ENCODE measurements at places on chromosomes 2 and 18.

DNA sequence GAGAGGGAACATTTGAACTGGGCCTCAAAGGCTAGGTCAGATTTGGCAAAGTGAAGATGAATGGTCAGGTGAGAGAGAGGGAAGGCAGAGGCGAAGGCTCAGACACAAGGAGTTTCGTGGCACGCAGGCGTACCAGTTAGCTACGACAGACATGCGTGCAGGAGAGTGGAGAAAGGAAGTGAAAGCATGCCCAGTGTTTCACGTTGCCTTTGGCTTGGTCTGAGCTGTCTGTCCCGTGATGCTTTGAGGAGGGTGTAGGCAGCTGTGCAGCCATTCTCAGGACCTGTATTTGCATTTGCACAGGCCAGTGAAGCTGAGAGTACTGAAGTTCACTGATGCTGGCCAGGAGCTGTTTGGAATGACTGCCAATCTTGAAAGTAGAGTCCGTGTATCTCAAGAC is 69.5 kb downstream of the HNRNPLL start:
- DNase-seq = no peak

GRCh38 chr2:225122007-225122406 is 79.7 kb upstream of the DOCK10 start:
- DNase-seq = no peak

GRCh38 chr2:140491876-140492275 is 1638.9 kb downstream of the LRP1B start:
- no peak for DNase-seq

DNA sequence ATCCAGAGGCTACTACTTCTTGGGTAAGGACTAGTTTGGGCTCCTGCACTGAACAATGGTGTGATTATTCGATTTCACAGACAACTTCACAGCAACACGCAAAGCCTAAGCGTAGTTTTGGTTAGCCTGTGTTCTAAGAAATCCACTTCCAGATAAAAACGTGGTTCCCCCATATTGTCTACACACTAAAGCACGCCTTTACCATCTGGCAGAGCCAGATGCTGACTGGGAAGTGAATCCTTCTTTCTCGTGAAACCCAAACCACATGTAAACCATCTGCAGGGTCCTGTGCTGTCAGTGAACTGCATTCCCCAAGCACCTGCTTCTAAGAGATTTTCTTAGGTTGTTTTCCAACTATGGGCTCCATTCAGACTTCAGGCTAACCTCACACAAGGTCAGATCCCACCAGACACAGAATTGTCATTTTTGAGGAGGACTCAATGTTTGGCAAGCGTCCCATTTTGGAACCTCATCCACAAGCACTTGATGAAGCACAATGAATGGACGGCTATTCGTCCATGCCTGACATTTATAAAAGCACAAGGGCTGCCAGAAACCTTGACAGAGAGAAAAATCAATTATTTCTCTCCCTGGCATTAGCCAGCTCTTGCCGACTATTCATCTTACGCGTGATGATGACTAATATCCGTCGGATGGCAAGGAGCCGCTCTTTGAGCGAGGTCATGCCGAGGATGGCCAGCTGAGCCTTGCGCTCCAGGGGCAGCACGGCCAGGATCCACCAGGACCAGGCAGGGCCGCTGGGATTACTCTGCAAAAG is 38.4 kb downstream of the LONRF2 start:
- DNase-seq = no peak

GRCh38 chr18:9569178-9569577 is 45.2 kb downstream of the PPP4R1 start:
- no peak for DNase-seq

GRCh38 chr2:144524118-144525009 is 4.4 kb upstream of the ZEB2 start:
- DNase-seq = no peak

GRCh38 chr18:3260995-3261372 is 949 bp upstream of the MYL12B start:
- no peak for DNase-seq

DNA sequence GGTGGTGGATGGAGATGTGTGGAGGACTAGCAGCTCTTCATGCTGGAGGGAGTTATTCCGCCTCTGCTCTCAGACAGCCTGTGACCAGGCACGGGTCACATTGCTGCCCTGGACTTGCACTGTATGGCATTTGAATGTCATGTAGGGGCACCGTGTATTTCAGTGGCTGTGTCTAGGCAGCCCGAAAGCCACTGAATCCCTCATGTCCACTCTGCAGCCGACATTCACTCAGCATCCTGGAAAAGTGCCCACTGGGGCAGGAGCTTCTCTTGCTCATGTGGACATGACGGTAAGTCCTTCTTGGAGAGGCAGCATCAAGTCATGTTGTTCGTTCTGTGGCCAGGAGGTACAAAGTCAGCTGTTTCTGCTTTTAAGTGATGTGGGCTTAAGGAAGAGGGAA is 127.9 kb downstream of the SH3RF3 start:
- no peak for DNase-seq

DNA sequence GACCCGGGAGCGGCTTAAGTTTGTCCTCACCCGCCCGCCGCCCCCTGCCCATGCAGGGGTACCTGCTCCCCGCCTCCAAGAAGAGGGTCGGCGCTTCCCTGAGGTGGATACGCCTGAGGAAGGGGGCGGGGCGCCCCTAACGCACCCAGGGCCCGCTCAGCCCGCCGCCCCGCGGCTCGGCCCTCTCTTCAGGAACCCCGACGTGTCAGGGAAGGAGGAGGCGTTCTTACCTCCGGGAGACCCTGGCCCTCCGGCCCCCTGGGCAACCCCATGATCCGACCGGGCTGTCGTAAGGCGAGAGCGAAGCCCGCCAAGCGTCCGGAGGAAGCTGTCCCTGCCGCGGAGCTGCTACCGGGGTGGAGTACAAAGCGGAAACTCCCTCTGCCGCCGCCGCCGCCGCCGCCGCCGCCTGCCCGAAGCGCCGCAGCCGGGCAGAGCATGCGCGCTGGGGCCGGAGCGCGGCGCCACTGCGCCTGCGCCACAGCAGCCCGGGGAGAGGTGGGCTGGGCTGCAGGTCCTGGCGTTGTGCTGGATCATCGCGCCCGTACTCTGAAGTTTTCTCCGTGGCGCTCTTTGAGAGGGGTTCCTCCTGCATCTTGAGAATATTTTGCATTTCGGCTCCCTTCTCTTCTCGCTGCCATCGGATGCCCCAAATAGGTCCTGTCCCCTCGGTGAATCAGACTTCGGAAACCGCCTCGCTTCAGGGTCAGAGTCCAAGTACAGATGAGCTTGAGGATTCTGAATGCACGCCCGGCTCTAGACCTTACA is at the start of gene CCDC93:
Gene CCDC93 (minus strand): TSS at position 347 of the 768 bp plus-strand sequence. CDS start 75 bp downstream, at position 272.
- peak; percentile 45 for DNase-seq

Data from CMK (cell line).